ENCODE measurements at places on chromosomes 12 and 14.

DNA sequence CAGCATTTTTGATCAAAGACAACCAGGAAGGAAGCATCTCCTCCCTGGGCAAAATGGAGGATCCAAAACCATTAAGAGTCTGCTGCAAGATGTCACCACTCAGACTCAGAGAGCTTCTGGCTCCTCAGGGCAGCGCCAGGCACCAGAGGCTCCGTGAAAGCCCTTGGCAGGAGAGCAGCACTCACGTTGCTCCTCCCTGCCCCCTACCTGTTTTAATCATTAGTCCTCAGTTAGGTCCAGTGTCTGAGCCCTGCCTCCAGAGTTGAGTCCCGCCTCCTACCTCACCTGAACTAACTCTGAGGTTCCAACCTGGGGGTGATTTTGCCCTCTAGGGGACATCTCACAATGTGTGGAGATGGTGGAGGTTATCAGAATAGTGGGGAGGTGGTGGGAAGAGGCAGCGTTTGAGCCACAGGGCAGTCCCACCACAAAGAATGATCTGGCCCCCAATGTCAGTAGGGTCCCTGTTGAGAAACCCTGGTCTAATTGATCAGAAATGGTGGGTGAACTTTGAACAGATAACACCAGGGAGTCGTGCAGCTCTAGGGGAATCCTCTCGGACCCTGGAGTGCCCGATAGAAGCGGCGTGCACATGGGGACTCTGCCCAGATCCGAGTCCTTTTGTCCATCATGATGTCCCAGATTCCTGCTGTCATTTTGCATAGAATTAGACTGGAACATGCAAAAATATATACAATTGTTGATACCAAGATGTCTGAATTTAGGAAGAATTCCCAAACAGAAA, 156.7 kb upstream of the DIO3 start:
- no peak for DNase-seq

DNA sequence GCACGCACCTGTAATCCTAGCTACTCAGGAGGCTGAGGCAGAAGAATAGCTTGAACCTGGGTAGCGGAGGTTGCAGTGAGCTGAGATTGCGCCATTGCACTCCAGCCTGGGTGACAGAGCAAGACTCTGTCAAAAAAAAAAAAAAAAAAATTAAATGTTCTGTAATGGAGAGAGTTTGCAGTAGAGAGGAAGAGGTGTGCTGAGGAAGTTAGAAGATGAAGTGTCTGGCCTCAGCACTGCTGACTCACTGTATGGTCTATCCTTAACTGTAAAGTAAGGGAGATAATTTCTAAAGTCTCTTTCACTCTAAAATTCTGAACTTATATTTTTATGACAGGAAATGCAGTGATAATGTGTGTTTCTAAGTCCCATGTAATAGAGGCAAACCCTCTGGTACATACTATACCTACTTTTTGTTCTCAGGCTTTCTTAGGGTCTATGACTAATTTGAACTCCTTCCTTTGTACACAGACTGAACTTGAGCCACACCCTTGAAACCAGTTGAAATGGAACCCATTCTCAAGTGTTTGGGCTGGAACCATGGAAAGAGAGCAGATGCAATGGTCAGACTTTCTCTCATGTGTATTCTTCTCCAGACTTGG, 278.1 kb upstream of the FAR2 start:
- DNase-seq, result no peak

DNA sequence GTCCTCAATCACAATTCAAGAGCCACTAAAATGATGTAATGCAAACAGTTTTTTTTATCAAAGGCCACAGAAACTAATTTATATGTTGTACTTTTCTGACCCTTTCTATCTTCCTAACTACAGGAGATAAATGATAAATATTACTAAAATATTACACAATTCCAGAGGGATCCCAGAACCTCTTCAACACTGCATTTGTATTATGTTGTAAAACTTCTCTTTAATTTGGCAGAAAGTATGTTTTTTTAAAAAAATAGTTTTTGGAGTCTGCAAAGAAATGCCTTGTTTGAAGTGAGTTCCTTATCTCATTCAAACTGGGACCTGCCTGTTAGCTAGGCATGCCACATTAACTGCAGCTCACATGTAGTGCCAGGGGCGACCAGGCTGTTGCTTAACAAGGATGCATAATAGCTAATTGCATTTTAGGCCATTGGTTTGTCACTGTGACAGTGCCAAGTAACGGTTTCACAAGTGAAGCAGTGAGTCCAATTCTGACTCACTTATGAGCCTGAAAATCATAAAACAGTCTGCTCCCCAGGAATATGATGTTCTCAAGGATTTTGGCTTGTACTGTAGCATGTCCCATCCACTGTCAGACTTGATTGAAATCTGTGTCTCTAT, 266.9 kb downstream of the KTN1 start:
- no peak for DNase-seq

DNA sequence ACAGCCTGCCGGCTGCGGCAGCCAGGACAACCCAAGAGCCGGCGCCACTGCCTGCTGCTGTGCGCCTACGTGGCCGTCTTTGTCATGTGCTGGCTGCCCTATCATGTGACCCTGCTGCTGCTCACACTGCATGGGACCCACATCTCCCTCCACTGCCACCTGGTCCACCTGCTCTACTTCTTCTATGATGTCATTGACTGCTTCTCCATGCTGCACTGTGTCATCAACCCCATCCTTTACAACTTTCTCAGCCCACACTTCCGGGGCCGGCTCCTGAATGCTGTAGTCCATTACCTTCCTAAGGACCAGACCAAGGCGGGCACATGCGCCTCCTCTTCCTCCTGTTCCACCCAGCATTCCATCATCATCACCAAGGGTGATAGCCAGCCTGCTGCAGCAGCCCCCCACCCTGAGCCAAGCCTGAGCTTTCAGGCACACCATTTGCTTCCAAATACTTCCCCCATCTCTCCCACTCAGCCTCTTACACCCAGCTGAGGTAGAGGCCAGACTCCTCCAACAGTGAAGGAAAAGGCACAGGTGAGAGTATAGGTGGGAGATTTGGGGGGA, 10.3 kb downstream of the ZBTB39 start:
- no peak for DNase-seq

- DNase-seq, result no peak
Observed at GRCh38 chr12:129193263-129193871, 340.1 kb downstream of the GLT1D1 start.

GRCh38 chr12:19129486-19130223, at the start of gene PLEKHA5:
PLEKHA5 (plus strand) TSS chr12:19129733; CDS start chr12:19129800, 67 bp downstream.
- peak; percentile 8 for DNase-seq

DNA sequence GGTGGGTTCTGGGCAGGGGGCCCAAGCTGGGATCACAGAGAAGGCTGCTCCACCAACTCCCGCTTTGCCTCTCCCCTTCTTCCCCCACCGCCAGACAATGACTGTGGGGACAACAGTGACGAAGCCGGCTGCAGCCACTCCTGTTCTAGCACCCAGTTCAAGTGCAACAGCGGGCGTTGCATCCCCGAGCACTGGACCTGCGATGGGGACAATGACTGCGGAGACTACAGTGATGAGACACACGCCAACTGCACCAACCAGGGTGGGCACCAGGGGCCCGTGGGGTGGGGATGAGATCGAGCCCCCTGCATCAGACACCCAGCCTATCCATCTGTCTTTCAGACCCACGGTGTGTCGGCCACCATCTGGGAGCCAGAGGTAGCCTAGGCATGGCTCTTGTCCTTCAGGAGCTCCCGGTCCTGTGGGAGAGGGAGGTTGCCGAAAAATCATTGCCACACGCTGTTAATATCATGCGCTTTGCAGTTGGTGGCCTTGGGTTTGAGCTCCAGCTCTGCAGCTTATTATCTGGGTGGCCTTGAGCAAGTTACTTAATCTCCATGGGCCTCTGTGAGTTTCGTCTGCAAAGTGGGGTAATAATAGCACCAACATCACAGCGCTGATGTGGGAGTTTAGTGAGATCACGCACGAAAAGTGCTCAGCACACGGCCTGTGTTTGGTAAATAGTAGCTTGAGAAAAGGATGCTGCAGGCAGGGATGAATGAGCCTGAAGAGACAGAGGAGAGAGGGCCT, 21.8 kb upstream of the LRP1-AS start:
- no peak for DNase-seq

DNA sequence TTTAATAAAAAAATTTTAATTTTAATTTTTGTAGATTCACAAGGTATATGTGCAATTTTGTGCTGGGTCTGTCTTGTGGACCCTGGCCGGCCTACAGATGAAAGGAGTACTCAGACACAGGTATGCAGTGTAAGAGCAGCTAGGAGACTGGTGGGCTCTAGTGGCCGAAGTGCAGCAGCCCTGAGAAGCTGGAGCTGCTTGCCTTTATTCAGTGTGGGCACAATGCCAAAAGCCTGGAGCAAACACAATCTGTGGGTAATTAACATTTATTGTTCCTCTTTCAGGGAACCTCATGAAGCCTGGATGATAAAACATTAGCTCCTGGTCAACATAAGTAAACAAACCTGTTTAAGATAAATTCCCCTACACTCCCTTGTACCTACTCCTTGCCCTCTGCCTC, 135.7 kb upstream of the SEL1L start:
- DNase-seq, result no peak

DNA sequence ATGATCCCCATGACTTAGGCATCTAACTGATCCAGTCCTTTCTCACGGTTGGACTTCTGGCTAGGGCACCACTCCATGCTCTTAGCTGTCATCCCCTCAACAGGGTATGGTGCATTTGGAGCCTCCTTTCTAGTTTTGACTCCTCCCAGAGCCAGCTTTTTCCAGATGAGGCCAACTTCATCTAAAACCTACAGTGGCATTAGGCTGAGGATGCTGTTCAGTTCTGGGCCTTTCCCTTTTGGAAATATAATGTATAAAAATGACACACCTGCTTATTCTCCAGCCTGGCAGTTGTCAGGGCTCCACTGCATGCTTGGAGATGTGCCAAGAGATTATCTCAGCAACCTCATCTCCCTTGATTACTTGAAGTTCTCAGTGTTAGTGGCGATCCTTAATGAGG, 239.7 kb downstream of the EMP1 start:
- DNase-seq, result no peak

DNA sequence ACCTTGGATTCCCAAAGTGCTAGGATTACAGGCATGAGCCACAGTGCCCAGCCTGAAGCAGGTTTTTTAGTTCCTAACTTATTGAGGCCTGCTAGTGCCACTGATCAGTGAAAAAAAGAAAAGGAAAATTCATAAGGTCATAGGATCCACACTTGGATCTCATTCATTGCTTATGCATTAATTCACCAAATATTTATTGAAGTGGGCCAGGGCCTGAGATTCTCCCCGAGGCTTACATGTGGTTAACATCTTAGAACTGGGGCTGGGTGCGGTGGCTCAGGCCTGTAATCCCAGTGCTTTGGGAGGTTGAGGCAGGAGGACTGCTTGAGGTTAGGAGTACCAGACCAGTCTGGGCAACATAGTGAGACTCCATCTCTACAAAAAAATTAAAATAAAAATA, 29.5 kb upstream of the MAP1LC3B2 start:
- DNase-seq, result no peak

DNA sequence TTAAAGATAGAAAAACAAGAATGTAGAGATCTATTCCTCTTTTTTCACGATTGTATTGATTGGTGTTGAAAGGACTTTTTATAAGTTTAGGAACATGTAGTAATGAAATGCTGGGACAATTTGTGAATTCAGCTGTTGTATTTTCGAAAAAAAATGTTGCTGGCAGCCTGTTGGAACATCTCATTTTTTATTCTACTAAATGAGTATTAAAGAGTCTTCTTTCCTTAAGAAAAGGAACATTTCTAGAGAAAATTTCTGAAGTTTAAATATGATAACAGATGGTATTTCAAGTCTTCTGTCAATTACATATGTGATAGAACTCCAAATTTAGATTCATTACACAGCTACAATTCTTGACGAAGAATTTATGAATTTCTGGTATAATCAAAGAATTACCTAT, 189.6 kb downstream of the TMEM117 start:
- no peak for DNase-seq

GRCh38 chr14:60183741-60184140, 18.5 kb upstream of the DHRS7 start:
- DNase-seq, result no peak

DNA sequence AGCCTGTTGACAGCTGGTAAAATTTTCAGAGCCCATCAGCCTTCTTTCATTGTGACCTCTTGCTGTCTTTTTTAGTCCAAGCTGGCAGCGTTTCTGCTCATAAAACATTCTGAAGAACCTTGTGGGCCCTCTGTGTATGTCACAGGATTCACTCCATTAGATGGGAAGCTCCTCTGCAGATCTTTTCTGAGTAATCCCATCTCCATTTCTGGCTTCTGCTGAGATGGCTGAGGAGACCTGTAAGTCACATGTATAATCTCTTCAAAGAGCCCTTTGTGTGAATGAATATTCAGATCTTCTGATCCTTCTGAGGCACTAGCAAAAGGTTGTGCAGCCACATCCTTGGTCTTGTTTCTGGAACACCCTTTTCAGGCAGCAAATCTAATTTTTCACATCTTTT, 2.8 kb downstream of the RXYLT1 start:
- DNase-seq, result no peak

GRCh38 chr14:94346841-94347240, 23.7 kb upstream of the SERPINA6 start:
- no peak for DNase-seq

GRCh38 chr14:64556526-64556925, 6.8 kb downstream of the PPP1R36 start:
- no peak for DNase-seq

DNA sequence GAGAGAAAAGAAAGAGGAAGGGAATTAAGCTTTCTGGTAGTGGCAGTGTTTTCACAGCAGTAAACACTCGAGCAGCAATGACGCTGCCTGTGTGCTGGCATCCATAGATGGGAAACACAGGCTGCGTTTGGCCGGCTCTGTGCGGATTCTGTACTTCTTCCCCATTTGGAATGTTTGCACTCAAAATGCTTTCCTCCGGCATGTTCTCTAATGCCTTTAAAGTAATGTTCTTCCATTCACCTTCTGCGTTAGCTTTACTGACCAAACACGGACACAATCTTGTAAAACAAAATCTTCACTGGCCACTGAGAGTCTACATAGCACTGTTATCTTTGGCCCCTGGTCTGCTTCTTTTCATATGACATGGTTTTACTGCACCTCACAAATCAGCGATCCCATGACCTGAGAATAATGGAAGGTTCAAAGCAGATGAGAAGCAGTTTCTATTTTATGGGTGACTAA, 31.4 kb downstream of the DCP1B start:
- DNase-seq, result no peak

DNA sequence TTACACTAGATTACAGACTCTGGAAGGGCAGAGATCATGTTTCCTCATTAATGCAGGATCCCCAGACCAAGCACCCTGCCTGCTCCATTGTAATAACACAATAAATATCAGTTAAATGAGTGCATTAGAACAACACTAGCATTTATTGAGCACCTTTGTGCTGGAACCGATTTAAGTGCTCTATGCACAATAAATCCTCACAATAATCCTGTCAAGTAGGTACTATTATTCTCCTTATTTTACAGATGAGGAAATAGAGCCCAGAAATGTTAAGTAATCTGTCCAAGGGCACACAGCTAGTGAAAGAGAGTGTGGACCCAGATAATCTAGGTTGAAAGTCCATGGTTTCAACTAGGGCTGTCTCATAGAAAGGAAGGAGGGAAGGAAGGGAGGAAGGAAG, 69.8 kb downstream of the MAP1LC3B2 start:
- no peak for DNase-seq

- DNase-seq, result no peak
Observed at GRCh38 chr12:92335831-92336230, 190.2 kb upstream of the BTG1 start.

- DNase-seq, result no peak
Observed at GRCh38 chr14:91796617-91797347, 64.9 kb upstream of the CATSPERB start.
